ENCODE measurements at places on chromosomes 2 and 18.

DNA sequence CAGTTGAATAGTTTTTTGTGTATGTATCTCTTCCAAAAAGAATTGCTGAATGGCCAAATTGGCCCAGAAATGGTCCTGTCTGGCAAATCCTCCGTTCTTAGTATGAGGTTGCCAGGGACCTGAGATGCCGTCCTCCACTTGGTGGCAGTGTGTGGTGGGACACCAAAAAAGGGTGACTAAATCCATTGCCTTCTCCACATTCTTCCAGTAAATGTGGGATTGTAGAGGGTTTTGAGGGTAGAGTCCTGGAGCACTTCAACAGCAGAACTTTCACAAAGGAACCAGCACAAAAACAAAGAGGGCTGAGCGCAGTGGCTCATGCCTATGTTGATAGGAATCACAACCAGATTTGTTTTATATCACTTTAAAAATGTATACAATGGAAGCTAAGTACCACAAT, 199.9 kb downstream of the BCL2 start:
- peak; percentile 65 for DNase-seq

- DNase-seq: no peak
These were observed 1.2 kb downstream of the KCNG2 start for GRCh38 chr18:79798999-79799370.

- peak; percentile 25 for DNase-seq
These were observed 354.8 kb downstream of the DCC start for GRCh38 chr18:52694804-52695203.

DNA sequence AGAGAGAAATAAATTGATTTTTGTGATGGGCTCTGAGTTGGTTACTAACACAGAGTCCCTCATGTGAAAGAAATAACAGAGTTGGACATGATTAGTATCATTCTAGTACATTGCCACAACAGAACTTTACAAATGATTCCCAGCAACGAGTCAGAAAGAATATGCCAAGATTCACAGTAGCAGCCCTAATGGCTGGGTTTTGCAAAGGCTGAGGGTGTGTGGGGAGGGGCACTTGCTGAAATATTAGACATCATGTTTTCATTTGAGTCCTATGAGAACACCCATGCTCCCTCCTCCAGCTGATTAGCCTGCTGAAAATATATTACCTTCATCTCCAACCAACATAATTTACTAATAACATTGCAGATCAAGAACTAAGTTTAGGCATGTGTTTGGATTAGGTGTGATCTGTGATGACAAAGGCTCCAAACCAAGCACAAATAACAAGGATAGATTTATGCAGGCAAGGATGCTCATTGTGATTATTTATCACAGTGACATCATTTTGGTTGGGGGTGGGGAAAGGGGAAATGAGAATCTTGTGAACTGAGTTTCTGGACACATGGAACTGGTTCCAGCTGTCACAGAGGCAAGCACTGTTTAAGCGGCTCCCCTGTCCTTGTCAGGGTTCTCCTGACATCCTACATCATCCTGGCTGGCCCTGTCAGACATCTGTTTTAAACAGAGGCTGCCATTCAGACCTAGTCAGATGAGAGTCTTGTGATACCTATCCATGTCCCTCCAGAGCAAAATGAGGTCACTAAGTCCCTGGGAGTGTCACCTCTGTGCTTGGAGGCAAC, 205.8 kb upstream of the NCKAP5 start:
- no peak for DNase-seq

DNA sequence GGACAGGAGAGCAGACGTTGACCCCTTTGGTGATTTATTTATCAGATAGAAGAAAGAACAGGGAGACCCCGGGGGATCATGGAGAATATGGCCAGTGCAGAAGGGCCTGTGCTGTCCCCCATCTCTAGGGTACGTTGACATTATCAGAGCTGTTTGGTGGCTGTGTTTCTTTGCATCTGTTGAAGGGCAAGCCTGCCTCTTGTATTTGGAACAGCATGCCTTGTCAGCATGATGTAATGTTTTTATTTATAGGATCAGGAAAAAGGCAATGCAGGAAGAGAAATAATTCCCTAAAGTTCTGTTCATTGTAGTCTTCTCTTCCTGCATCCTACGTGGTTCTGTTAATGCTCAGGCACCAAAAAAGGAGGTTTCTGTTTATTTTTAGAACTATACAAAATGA, 49.8 kb upstream of the CABYR start:
- no peak for DNase-seq

GRCh38 chr2:205660521-205661124, 21.7 kb upstream of the NRP2 start:
- peak; percentile 83 for DNase-seq

GRCh38 chr2:241560162-241560882, 1.8 kb downstream of the BOK start:
- DNase-seq: peak; percentile 31

DNA sequence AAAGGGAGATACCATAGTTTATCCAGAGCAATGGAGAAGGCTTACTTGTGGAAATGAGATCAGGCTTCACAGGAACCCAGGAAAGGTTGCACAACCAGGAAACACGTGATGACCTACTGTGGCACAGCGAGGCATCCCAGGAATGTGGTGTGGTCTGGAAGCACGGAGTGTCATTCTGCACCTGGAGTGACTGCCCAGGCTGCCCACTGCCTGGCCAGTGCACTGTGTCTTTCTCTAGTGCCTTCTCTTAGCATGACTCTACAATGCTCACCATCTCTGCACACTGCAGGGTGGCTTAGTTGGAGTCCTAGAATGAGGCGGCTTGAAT, 48.9 kb downstream of the CHST9 start:
- peak; percentile 24 for DNase-seq

DNA sequence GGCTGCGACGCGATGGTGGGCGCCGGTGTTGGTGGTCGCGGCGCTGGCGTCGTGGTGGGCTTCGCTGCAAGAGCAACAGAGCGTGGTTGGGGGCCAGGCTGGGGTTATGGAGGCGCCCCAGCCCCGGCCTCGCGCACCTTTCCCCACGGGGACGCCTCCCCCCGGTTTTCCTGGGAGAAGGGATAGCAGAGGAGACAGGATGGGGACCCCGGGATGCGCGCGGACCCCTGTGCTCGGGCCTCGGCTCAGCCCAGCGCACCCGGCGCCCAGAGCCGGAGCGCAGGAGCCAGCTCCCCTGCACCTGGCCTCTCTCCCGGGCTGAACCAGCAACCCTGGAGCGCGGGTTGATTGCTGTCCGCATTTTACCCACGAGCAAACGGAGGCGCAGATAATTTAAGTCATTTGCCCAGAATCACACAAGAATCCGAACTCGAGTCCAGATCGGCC, 1.0 kb downstream of the CD8A start:
- no peak for DNase-seq

- no peak for DNase-seq
These were observed 290.9 kb upstream of the SIX2 start for GRCh38 chr2:45300026-45300750.

GRCh38 chr2:60125611-60126426, 427.6 kb downstream of the BCL11A start:
- no peak for DNase-seq
